ENCODE measurements at places on chromosomes 3 and 15.

DNA sequence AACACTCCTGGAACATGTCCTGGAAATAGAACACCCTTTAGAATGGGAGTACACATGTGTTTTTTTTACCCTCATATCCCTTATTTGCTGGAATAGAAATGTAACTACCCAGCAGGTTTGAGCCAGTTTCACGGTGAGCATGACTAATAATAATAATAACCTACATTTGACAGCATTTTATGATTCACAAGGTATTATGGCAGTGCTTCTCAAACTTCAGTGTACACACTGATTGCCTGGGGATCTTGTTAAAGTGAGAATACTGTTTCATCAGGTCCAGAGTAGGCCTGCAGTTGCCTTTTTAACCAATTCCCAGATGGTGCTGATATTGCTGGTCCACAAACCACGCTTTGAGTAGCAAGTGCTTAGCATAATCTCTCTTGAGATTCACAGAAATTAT, 63.9 kb downstream of the NFKBIZ start:
- DNase-seq = no peak

GRCh38 chr3:190339130-190339529, 16.9 kb upstream of the CLDN1 start:
- no peak for DNase-seq

- DNase-seq = no peak
Observed at GRCh38 chr3:36674816-36675215, 89.5 kb downstream of the DCLK3 start.

GRCh38 chr15:69727121-69727924, 274.7 kb downstream of the RPLP1 start:
- no peak for DNase-seq

DNA sequence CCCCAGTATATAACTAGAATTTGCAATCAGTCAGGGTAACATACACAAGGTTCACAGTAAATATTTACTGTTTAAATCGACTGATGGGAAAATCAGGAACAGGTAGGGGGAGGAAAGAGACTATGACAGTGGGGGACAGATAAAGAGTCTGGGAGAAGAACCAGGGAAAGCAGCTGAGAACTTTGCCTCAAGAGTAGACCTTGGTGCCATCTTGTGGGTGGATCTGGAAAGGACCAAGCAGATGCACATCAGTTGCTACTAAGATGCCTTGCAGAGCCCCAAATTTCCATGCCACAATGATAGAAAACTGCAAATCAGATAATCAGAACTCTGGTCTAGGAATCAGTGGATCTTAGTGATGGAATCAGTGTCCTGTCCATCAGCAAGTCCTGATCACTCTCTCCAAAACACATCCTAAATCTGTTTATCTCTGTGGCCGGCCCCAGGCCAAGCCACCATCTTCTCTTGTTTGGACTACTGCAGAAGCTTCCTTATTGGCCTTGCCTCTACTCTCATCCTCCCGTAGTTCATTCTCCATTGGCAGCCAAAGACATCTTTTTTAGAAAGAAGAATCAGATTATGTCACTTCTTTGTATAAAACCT, 62.7 kb downstream of the PDE8A start:
- peak; percentile 21 for DNase-seq

DNA sequence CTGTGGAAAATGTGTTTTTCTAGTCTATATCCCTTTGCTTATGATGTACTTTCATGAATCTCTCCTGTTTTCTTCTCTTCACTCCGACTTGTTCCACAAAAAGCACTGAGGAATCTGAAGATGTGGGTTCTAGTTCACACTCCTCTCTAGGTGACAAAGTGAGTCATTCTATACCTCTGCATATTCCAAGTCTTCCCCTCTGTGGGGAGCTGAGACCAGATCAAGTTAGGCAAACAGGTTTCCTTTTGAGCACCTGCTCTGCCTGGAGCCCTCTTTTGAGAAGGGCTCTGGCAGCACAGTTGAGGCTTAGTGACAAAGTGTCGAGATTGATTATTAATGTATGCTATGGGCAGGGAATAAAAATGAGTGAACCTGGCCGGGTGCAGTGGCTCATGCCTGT, 82.4 kb upstream of the VGLL4 start:
- DNase-seq = no peak

DNA sequence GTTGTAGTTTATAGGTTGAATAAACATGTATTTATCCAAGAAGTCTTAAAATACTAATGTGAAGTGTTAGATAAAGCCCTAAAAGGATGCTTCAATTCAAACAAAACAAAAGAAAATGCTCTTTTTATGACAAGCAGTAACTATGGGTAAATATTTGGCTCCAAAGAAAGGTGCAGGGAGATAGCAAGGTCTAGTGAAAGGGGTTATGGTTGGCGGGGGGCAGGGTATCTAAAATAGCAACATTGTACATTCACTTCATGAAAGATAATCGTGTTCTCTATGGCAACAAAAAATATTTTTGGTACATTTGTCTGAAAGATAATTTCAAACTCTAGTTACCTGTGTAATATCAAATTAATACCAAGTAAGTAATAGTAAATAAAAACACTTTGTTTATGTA, 149.5 kb downstream of the FGF12 start:
- DNase-seq = no peak

DNA sequence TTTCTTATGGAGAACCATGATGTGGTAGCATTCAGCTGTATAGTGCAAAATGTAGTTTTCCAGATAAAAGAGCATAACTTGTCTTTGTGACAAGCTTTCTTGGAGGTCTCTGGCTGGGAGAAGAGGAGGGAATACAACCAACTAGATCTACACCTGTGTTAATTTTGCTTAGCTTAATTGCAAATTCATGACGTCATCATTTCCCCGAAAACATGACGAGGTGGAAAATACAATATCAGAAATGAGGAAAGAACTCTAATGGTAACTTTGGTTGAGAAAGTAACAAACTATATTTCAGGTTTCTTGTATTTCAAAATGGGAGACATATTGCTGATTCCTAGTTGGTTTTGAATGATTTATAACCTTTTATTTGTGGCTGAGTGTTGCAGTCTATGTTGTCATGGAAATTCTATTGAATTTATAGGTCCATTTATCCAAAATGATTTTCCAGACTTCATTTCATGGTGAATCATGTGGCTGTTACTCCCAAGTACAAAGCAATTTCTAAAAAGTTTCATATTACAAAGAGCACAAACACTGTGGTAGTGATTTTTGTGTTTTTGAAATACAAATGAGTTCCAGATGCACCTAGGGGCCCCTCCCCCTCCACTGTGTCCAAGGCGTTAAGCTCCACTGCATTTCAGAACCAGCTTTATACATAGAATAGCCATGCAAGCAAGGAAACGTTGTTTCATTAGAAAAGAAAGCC, 307.2 kb downstream of the FEZF2 start:
- no peak for DNase-seq

DNA sequence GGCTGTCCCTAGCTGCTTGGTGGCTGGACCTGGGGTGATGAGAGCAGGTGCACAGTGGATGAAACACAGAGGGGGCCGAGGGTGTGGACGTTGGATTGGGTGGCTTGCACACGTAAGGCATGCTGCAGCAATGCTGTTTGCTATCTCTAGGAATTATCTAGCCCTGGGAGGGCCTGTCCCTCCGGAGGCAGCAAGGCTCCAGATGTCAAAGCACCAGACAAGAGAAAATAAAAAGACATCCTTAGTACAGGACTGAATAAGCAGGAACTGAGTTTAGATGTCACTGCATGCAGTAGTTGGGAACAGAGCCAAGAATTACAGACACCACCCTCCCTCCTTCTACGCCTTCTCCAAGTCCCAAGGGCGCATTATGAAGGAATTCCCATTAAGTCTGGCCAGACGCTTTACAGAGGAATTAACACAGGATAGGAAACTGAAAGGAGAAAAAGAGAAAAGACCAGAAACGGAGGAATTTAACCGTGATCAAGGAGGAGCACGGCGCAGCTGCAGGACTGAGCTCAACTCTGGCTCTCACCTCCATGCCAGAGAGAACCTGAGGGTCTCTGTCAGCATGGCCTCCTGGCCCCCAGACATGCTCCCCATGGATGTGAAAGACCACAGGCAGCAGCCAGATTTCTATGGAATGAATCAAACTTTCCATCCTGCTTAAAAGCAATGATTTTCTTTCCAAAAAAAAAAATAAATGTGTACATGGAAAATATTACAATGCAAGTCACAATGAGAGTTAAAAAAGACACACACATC, 13.8 kb downstream of the ATP10A start:
- no peak for DNase-seq

DNA sequence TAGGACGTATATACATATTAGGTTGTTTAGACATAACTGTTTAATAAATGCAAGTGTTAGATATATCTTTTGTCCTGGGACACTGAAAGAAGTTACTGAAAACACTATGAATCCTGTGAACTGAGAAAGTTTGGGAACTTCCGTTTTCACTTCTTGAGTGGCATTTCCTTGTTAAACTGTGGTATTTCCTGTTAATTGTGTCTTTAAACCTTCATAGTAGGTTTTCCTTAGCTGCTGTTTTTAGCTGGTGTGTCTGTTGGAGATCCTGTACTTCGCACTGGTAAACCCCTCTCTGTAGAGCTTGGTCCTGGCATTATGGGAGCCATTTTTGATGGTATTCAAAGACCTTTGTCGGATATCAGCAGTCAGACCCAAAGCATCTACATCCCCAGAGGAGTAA, 37.1 kb downstream of the ATP6V1A start:
- no peak for DNase-seq

DNA sequence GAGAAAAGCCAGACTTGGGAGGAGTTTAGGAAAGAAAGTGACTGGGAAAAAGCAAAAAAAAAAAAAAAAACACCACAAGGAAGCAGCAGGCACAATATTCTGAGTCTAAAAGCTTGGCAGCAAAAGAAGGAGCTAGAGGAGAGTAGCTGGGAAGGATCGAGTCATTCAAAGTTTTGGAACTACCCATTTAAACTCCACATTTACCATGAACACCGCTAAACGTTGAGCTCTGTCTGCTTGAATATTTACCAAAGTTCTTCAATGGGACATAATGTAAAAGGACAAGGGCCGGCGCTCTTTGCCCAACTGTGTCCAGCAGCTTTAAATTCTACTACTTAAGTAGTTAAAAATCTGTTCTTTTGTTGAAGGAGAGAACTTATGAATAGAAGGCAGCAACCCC, 481.9 kb downstream of the FOXP1 start:
- no peak for DNase-seq

- no peak for DNase-seq
Observed at GRCh38 chr3:72036899-72037298, 252.0 kb upstream of the PROK2 start.

DNA sequence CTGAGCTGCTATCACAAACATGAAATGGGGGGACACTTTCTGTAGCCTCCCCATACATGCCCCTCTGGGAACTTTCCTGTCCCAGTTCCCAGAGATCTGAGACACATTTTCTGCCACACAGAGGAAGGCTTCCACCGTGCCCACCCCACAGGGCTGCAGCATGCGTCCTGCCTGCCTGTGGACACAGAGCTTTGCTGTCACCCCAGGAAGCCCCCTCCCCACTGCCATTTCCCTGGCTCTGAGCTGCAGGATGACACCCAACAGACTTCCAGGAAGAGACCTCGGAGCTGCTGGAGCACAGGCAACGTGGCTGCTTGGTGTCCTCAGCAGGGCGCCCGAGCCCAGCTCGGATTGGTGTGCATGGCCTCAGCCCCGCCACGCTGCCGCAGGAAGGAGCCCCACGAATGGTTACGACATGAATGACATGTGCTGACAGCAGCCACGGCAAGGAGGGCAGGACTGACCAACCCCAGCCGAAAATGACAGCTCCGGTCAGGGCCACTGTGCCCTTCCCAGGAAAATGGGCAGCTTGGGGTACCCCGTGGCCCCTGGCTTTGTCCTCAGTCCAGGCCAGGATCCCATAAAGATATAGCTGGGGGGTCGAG, 81.3 kb downstream of the VGLL4 start:
- DNase-seq = no peak

GRCh38 chr15:58362262-58362922, 69.4 kb upstream of the LIPC start:
- no peak for DNase-seq

DNA sequence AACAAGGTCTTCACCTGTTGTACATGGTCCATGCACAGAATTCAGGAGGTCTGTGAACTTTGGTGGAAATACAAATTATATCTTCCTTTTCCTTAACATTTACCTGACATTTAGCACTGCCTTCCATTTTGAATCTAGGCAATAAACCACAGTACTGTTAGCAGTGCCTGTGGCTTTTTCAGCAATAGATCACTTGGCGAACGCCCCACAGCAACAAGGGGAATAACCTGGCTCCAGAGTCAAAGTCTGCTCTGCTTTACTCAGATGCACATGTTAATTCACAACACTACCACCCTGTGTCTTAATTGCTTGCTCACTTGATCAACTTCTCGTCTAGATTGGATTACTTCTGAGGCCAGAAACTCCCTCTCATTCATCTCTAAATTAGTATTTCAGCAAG, 414.6 kb upstream of the PROK2 start:
- DNase-seq = no peak

DNA sequence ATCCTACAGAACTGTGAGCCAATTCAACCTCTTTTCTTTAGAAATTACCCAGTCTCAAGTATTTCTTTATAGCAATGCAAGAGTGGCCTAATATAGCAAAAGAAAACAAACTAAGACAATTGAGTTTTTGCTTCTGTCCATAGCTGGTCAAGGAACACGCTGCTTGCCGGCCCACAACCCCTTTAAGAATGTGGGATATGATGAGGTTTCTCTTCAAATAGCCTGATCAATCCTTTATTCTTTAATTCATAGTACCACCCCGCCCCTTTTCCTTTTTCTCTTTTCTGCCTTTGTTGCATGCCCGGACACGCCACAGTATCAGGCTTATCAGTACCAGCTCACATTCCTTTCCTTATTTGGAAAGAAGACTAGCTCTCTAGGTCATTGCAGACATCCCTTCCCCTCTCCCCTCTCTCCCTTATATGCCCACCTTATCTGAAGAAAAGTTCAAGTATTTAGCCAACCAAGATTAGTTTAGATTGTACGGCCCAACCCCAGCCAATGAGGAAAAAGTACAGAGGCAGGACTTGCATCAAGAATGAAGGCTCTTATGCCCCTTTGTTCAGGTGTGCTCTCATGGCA, 404.5 kb downstream of the OCA2 start:
- no peak for DNase-seq

GRCh38 chr15:82108489-82109078, 62.8 kb upstream of the MEX3B start:
- peak; percentile 54 for DNase-seq

DNA sequence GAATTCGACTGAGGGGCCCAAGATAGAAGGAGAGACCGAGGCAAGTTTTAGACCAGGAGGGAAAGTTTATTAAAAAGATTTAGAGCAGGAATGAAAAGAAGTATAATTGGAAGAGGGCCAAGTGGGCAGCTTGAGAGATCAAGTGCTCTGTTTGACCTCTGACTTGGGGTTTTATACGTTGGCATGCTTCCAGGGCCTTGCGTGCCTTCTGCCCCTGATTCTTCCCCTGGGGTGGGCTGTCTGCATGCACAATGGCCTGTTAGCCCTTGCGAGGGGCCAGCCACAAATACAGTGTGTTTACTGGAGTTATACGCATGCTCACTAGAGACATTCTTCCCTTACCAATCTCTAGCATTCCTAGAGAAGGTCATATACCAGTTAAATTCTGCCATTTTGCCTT, 70.7 kb upstream of the LARS2 start:
- DNase-seq = no peak

GRCh38 chr3:87298111-87298718, 21.8 kb upstream of the POU1F1 start:
- DNase-seq = no peak

All from stimulated activated CD8-positive, alpha-beta memory T cell treated with anti-CD3 and anti-CD28 coated beads, Interleukin-2, amount 100 ng/mL, for 48 hours (primary cell).